RCC 7860 (cell line): ENCODE measurements at places on chromosomes 3 and 15.

DNA sequence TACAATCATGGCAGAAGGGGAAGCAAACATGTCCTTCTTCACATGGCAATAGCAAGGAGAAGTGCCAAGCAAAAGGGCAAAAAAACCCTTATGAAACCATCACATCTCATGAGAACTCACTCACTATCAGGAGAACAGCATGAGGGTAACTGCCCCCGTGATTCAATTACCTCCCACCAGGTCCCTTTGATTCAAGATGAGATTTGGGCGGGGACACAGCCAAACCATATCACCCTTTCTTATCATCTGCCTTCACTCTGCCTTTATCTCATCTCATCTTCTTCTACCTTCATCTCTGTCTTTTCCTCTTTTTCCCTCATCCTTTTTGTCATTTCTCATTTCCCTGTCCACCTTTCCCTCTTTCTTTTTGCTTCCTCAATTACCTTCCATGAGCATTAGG is 149.6 kb downstream of the AGBL1 start:
- no peak for DNase-seq

- DNase-seq: no peak
Measured at GRCh38 chr3:8638994-8639658, 5.5 kb downstream of the SSUH2 start.

DNA sequence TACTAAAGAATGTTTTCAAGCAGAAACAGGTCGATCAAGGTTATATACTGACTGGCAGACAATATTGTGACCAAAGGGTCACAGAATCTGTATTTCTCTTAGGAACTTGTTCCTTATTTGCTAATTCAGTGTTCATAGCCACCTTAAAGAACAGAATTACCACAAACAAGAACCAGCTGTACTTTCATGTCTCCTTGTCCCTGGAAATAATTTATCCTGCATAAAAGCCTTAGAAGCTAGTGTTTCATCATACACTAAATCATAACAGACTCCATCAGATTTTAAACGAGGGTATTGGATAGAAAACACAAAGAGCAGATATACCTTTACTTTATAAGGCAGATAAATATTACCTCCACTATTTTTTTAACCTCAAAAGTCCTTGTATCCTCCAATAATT is 6.4 kb downstream of the DNAJC19 start:
- no peak for DNase-seq

DNA sequence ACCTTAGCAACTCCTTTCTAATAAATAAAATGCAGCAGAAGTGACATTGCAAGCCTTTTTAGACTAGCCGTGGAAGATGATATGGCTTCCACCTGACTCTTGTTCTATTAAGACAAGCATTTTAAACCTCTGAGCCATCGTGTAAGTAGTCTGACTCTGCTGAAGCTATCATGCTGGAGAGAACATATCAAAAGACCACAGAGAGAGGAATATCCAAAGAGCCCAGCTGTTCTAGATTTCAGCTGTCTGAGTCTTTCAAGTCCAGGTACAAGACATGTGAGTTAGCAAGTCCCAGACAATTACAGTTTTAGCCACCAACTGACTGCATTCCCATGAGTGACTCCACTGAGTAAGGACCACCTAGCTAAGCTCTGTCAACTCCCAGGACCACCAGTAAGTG is 517.0 kb upstream of the NAALADL2 start:
- no peak for DNase-seq

- DNase-seq: no peak
Measured at GRCh38 chr15:80977627-80978036, 12.0 kb downstream of the MESD start.

GRCh38 chr3:14494973-14495300 is 45.2 kb downstream of the GRIP2 start:
- DNase-seq: no peak
